CD4-positive, alpha-beta T cell treated with Interleukin-17A for 4 hours (primary cell): ENCODE measurements at places on chromosomes 12 and 14.

- DNase-seq: no peak
These were observed 117.4 kb downstream of the KTN1 start for GRCh38 chr14:55697414-55697861.

DNA sequence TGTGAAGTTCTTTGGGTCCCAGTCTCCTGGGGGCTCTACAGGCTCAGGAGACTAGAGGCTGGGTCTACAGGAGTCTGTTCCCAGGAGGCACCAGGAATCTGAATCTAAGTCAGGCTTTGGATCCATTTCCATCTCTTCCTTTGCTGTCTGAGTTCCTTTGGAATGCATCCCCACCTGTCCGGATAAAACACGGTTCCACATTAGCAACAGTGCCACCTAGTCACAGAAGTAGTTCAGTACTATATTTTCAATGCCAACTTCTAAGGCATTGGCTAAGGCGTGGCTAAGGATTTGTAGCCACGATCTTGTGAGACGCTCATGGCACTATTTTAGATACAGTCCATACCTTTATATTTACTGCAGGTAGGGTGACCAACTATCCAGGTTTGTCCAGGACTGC lies 15.1 kb downstream of the ZC2HC1C start:
- no peak for DNase-seq

DNA sequence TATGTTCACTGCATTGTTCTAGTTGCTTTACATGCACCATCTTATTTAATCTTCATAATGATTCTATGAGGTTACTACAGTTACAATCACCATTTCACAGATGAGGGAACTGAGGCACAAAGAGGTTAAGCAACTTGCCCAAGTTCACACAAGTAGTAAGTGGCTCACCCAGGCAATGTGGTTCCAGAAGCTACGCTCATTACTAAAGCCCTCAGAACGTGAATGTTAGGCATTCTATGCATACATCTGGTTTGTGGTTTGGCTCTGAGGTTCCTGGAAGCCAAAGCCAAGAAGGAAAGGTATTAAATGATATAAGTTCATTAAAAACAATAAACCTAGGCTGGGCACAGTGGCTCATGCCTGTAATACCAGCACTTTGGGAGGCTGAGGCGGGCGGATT lies 14.4 kb upstream of the VRTN start:
- no peak for DNase-seq

DNA sequence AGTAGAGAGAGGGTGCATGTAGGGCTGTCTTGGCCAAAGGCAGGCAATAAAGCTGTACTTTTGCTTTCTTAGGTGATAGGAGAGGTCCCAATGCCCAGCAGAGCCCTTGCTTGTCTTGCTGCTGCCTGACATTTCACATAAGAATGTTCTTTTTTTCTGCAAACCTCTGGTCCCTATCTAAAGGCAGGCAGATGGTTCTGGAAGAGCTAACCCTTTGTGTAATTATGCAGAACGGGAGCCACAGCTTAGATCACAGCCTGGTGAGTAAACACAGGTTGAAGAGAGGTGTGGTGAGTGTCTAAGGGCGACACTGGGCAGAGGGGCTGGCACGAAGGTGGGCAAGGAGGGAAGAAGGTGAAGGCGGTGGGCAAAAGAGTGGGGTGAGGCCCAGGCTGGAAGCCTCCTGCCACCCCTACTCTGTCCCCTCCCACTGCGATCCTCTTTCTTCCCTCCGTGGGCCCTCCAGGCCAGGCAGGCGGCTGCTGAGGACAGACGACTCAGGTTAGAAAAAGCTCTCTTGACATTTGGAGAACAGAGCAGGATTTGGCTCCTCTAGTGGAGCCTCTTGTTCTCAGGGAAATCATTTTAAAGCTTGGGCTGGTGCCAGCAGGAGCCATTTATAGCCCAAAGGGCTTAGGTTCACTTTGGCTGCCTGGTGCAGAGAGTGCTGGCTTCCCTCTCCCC lies 42.8 kb downstream of the PRMT8 start:
- no peak for DNase-seq

GRCh38 chr12:124805876-124806668 lies 57.6 kb downstream of the SCARB1 start:
- DNase-seq: no peak

GRCh38 chr12:131129839-131130238 lies 176.1 kb downstream of the ADGRD1 start:
- DNase-seq: no peak

DNA sequence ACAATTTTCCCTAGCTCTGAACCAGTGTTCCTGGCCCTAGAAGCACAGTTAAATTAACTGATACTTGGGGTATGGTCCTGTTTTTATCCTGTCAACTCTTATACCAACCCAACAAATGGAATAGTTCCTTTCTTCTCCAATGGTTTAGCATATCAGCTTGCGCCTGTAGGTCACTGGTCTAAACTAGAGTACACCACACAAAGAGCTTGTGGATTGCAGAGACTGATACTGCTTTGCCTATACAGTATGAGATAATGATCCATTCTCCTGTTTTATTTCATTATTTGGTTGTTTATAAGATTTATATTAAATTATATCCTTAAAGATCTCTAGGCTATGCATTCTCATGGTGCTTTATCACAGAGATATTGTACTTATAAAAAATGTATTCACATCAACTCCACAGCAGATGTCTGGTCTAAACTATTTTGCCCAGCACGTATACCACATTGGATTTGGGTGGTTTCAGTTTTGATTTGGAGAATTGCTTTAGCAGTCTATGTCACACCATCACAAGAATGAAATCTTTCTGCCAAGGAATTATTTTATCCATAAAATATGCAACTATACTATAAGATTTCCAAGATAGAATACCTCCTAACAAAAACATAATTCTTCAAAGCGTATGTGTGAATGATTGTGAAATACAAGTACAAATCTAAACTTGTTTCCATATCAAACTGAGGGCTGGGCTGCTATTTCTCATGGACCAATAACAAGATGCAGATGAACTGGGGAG lies 142.1 kb downstream of the SLC16A7 start:
- no peak for DNase-seq

DNA sequence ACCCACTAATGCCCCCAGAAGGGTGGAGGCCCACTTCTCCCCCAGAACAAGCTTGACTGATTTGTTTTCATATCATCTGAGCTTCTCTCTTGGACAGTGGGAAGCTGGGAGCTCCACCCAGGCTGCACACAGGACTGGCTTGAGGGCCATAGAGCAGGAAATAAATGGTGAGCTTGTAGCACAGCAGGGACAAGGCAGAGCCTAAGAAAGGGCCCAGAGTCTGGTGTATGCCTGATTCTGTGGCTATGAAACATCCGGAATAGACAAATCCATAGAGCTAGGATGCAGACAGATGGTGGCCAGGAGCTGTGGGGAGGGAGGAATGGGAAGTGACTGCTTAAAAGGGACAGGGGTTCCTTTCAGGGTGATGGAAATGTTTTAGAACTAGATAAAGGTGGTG lies 79.0 kb downstream of the ARL6IP4 start:
- no peak for DNase-seq

DNA sequence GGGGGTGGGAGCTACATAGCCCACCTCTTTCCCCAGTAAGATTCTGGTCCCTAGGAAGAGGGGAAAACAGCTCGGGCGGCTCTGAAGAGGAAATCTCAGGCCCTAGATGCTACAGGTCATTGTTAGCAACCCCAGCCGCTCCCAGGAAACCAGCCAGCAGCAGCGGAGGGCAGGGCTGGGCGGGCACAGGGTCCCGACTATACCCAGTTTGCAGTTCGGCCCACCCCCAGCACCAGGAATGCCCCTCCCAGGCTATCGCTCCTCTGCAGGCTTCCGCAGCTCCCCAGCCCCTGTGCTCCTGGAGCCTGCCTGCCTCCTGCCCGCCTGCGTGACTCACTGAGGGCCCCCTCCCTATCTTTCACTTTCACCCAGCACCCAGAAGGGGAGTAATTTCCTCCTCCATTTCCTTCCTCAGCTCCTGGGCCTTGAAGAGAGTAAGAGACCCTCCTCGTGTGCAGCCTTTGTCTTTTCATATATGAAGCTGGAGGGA lies 27.2 kb upstream of the PNMA1 start:
- DNase-seq: peak; percentile 87
